ENCODE measurements at places on chromosomes 5 and 9. TPM values are rescaled to one million over a fixed set of nuclear protein-coding genes. Genes with fewer than 3 reads are reported as not detected.
A peak's percentile ranks its signal among the peaks of the same experiment; 100 is the strongest.

DNA sequence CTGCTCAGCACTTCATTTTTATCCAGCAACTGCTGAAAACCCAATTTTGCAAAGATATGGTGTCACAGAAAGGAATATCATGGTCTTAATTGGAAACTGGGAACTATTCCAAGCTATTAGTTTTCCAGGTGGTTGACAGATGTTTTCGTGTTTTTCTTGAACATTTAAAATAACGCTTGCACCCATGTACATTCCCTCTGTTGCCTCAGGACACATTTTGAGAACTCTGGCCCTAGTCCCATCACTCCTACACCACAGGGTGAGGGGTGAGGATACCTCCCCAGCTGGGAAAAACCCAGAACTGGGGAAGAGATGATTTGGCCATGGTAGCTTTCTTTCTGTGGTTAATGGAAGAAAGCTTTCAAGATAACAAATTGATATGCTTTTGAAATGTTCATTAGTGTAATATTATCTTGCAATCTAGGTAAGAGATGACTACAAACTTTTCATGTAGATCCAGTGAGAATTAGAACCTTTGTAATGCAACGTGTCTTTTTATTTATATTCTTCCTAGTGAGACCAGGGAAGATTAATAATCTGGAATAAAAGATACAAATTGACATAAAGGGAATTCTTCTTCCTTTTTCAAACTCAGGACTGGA, 627.0 kb downstream of the RAB3C start:
- no peaks in the 10 kb centered on the region for H3K27me3 ChIP-seq
- no peak overlapping the region for H3K27ac ChIP-seq
- no peak overlapping the region for H3K4me3 ChIP-seq

- H3K36me3 ChIP-seq: no peaks in the 10 kb centered on the region
- DNase-seq: no peak
- H3K4me1 ChIP-seq: no peaks in the 10 kb centered on the region
- no peak overlapping the region for H3K4me3 ChIP-seq
Observed at GRCh38 chr9:105834404-105834803, 140.1 kb downstream of the TMEM38B start.

DNA sequence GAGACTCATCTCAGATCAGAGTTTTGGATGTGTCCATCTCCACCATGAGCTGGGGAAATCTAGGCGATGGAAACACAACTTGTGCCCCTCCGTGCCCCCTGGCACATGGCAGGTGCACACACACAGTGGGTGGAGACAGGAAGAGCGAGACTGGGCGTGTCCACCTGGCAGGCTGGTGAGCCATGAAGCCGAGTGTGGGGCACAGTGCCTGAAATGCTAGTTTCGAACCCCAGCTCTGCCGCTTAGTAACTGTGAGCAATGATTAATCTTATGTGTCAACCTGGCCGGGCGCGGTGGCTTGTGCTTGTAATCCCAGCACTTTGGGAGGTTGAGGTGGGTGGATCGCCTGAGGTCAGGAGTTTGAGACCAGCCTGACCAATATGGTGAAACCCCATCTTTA, 80.8 kb upstream of the RNU6ATAC start:
- H3K27me3 ChIP-seq: no peaks in the 10 kb centered on the region
- no peaks in the 10 kb centered on the region for H3K36me3 ChIP-seq
- H3K4me3 ChIP-seq: no peak overlapping the region
- no peak overlapping the region for H3K27ac ChIP-seq

DNA sequence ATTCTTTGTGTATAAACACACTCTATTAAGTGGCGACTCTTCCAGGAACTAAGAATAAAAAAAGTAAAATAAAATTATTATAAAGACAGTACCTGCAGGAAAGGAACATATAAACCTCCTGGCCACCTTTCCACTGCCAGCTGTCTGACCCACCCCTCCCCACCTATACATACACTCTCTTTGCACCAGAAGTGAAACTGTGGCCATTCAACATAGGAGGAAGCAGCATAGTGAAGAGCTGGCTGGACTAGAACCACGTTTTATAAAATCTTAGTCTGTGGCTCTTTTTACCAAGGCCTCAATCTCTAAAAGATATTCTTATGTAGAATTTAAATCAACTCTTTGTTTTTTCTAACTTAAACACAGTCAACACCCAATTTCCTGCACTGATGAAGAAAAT, 289.6 kb downstream of the GABRB2 start:
- no peak overlapping the region for H3K4me3 ChIP-seq
- no peaks in the 10 kb centered on the region for H3K4me1 ChIP-seq
- no peak overlapping the region for H3K27ac ChIP-seq
- H3K27me3 ChIP-seq: no peaks in the 10 kb centered on the region
- DNase-seq: no peak
- no peaks in the 10 kb centered on the region for H3K36me3 ChIP-seq

DNA sequence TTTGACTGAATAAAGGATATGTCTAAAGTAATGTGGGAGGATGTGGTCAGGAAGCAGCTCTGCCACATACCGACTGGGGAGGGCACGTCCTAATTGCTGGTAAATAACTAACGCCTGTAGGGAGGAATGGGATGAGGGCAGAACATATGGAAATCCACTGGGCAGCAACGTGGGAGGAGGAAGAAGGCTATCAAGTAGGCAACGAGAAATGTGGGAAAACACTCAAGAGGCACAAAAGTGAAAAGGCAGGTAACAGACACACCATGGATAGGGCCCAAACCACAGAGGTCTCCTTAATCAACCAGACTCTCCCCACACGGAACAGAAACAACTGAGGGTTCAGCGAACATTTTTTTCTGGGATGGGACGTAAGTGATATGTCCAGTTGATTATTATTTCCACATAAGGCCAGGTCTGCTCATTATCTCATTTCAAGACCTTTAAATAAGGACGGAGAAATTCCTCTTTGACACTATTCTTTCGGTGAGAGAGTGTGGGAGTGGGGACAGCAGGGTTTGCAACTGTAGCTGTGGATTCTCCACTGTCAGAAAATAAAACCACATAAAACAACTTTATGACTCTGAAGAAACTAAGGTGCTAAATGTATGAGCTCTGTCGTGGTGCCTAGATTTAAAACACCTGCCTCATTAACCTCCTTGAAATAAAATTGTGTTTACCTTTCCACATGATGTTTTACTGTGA, 17.0 kb downstream of the IARS1 start:
- H3K27me3 ChIP-seq: no peaks in the 10 kb centered on the region
- H3K36me3 ChIP-seq: peaks cover 2% of the 10 kb centered on the region
- H3K4me1 ChIP-seq: no peaks in the 10 kb centered on the region
- no peak for DNase-seq

GRCh38 chr5:55993013-55993412, 1.8 kb downstream of the IL6ST start:
- H3K27ac ChIP-seq: peak overlapping the region; percentile 99
- H3K27me3 ChIP-seq: no peaks in the 10 kb centered on the region
- peaks cover 72% of the 10 kb centered on the region for H3K4me1 ChIP-seq
- no peak for DNase-seq

GRCh38 chr9:96442491-96442890, 7.5 kb upstream of the HABP4 start:
- no peaks in the 10 kb centered on the region for H3K36me3 ChIP-seq
- H3K27me3 ChIP-seq: no peaks in the 10 kb centered on the region
- H3K27ac ChIP-seq: no peak overlapping the region
- no peaks in the 10 kb centered on the region for H3K4me1 ChIP-seq
- DNase-seq: no peak

DNA sequence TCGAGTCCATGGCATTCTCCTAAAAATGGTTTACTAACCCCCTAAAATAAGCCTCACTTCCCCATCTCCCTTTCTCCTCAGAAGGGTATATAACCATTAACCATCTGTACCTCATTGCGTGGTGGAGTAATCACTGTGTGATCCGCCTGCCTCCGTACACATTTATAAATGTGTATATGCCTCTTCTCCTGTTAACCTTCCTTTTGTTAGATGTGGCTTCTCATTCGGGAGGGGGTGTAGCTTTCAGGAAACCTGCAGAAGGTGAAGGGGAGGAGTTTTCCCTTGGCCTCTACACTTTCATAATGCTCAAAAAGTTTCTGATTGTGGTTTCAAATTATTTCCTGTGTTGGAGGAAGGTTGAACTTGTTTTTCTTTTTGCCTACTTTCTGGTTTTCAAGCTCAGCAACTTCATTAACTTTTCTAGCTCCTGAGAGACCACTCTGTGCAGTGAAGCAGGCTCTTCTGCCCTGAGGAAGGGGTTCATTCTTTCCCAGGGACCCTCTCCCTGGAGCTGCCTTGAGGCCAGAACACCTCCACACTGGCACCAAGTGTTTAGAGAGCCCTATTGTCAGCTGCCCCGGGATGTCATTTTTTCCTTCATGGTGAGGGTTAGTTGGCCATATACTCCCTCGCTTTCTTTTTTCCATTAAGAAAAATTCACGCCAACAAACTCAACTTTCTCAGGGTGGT, 46.9 kb downstream of the RASGRF2 start:
- H3K4me1 ChIP-seq: no peaks in the 10 kb centered on the region
- H3K27me3 ChIP-seq: no peaks in the 10 kb centered on the region
- no peak for DNase-seq
- no peaks in the 10 kb centered on the region for H3K36me3 ChIP-seq
- no peak overlapping the region for H3K27ac ChIP-seq

Gene SHOC1
- total RNA-seq: 0.25 TPM

Gene SPATA31C1
- total RNA-seq: not detected

DNA sequence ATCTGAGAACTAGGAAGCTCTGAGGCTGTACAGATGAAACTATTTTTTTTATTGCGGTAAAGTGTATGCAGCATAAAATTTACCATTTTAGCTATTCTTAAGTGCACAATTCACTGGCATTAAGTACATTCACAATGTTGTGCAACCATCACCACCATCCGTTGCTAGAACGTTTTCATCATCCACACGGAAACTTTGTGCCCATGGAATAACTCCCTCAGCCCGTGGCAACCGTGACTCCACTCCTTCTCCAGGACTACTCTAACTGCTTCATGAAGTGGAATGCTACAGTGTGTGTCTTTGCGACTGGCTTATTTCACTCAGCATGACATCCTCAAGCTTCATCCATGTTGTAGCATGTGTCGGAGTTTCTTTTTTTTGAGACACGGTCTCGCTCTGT, 57.1 kb downstream of the COL23A1 start:
- H3K36me3 ChIP-seq: no peaks in the 10 kb centered on the region
- no peak for DNase-seq
- no peak overlapping the region for H3K4me3 ChIP-seq
- H3K4me1 ChIP-seq: no peaks in the 10 kb centered on the region
- no peak overlapping the region for H3K27ac ChIP-seq
- no peaks in the 10 kb centered on the region for H3K27me3 ChIP-seq

DNA sequence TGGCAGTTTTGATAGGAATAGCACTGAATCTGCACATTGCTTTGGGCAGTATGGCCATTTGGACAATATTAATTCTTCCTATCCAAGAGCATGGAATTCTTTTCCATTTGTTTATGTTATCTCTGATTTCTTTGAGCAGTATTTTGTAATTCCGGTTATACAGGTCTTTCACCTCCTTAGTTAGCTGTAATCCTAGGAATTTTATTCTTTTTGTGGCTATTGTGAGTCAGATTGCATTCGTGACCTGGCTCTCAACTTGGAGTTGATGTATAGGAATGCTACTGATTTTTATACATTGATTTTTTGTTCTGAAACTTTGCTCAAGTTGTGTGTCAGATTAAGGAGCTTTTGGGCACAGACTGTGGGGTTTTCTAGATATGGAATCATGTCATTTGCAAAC, 24.0 kb downstream of the TMEM161B start:
- no peak overlapping the region for H3K4me3 ChIP-seq
- H3K27ac ChIP-seq: no peak overlapping the region
- no peaks in the 10 kb centered on the region for H3K36me3 ChIP-seq
- H3K4me1 ChIP-seq: no peaks in the 10 kb centered on the region
- no peak for DNase-seq

Gene DNAJC18
- 7.6 TPM for total RNA-seq

GRCh38 chr5:84255315-84255714, 129.4 kb downstream of the EDIL3 start:
- DNase-seq: no peak
- no peak overlapping the region for H3K4me3 ChIP-seq
- no peaks in the 10 kb centered on the region for H3K4me1 ChIP-seq
- no peak overlapping the region for H3K27ac ChIP-seq

- H3K27ac ChIP-seq: no peak overlapping the region
- H3K4me3 ChIP-seq: no peak overlapping the region
- no peaks in the 10 kb centered on the region for H3K4me1 ChIP-seq
- no peaks in the 10 kb centered on the region for H3K27me3 ChIP-seq
Observed at GRCh38 chr5:63261695-63262094, 683.1 kb downstream of the LRRC70 start.

Gene LOX
- 38.8 TPM for total RNA-seq

DNA sequence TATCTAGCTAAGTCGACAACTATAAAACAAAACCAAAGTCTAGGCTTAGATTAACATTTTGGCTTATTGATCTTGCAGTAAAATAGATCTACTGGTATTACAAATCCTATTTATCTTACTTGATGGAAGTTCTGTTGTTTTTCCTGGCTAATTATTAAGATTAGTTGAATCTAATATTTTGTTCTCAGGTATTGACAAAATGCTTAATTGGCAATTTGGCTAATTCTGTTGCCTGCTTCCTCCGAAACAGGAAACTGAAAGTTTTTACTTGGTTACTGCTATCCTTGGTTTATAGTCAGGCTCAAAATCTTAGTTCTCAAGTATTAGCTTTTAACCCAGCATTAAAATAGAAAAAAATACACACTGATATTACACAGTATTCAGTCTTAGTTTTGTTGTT, 820.5 kb downstream of the NR2F1-AS1 start:
- H3K4me1 ChIP-seq: no peaks in the 10 kb centered on the region
- DNase-seq: no peak
- no peaks in the 10 kb centered on the region for H3K27me3 ChIP-seq
- no peak overlapping the region for H3K27ac ChIP-seq
- H3K36me3 ChIP-seq: no peaks in the 10 kb centered on the region

DNA sequence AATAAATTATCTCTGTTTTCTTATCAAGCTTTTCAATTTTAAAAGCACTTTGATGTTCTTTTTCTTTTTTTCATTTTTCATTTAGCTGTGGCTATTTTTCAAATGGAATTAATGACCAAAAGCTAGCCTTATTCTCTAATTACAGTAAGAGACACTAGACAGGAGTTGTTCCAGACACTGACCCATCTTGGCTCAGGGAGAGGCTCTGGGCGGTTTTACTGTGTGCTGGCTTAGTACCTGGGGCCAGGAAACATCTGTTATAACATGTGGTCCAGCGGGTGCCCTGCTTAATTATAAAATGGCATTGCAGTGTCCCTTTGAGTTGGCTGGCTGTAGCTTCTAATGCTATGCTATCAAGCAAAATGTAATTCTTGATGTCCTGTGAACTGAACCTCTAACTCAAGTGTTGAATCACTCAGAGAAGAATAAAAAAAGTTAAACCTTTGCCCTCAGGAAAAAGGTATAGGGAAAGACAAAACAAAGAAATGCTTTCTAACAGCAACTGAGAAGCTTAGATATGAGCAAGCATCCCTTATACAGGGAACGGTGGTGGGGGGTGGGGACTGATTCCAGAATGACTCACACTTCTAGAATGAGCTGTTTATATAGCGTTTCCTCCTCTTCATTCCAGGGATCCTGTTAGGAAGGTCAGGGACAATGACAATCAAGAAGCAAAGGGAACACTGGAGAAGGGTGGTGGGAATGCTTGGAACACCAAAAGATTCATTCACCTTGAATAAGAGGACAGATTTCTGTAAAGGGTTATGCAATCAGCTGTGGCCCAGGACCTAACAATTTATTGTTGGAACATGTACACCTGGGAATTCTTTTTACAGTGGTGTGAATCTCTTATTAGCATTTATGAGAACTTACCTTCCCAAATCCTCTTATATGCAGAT, 58.7 kb upstream of the NFIB start:
- no peak for DNase-seq
- H3K27me3 ChIP-seq: no peaks in the 10 kb centered on the region
- no peaks in the 10 kb centered on the region for H3K36me3 ChIP-seq
- H3K4me1 ChIP-seq: peaks cover 15% of the 10 kb centered on the region

- no peak overlapping the region for H3K27ac ChIP-seq
- H3K4me1 ChIP-seq: peaks cover 25% of the 10 kb centered on the region
- DNase-seq: no peak
Observed at GRCh38 chr9:137127301-137128157, 11.4 kb upstream of the GRIN1 start.
